Bone marrow (tissue), 2 donors: ENCODE measurements at places on chromosomes 2 and 18.
A peak's percentile ranks its signal among the peaks of the same experiment; 100 is the strongest.

- DNase-seq, result no peak
Observed at GRCh38 chr2:10556271-10557140, 108.4 kb upstream of the ODC1 start.

GRCh38 chr18:23661735-23662308 is 889 bp downstream of the ANKRD29 start:
- DNase-seq, result no peak

GRCh38 chr2:99404039-99404796 is 67.0 kb downstream of the EIF5B start:
- DNase-seq, result no peak

GRCh38 chr18:21571772-21572171 is 28.7 kb downstream of the ESCO1 start:
- DNase-seq, result no peak

GRCh38 chr18:8020132-8020846 is 453.2 kb downstream of the PTPRM start:
- no peak for DNase-seq

GRCh38 chr2:169362894-169363559 is 693 bp upstream of the LRP2 start:
- no peak for DNase-seq

DNA sequence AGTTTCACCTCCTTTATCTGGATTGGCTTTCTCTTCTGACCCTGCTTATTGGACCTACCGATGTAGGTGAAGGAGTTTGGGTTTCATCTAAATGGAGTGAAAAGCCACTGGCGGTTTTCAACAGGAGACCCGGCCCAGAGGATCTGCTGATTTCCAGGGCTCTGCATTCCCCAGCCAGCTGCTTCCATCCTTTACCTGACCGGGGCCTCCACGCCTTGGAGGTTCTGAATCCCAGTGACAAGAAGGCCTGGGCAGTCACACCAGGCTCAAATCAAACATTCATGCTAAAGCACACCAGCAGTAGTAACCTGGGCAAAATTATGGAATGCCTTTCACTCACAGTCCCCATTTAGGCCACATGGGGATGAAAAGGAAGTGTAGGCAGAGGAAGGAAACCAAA is 30.0 kb upstream of the RTTN start:
- no peak for DNase-seq

GRCh38 chr2:58063641-58064040 is 17.0 kb downstream of the VRK2 start:
- DNase-seq, result no peak

- DNase-seq, result no peak
Observed at GRCh38 chr2:136031711-136032110, 46.3 kb upstream of the DARS1 start.

- DNase-seq, result no peak
Observed at GRCh38 chr18:13836559-13836958, 12.6 kb downstream of the MC5R start.

DNA sequence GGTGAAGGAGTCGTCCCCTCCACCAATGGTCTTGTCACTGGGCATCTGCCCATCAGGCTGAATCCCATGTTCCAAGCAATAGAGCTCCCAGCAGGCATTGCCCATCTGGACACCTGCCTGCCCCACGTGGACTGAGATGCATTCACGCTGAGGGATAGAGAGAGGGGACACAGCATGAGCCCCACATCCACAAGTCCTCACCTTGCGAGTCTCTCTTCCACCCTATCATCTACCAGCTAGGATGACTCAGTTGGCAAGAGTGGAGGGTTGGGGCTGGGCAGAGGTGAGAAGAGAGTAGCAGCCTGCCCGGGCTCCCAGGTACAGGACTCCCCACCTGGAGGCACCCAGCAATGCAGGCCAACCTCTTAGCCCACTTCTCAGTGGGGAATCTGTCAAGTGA is 959 bp upstream of the TUBA4B start:
- no peak for DNase-seq

DNA sequence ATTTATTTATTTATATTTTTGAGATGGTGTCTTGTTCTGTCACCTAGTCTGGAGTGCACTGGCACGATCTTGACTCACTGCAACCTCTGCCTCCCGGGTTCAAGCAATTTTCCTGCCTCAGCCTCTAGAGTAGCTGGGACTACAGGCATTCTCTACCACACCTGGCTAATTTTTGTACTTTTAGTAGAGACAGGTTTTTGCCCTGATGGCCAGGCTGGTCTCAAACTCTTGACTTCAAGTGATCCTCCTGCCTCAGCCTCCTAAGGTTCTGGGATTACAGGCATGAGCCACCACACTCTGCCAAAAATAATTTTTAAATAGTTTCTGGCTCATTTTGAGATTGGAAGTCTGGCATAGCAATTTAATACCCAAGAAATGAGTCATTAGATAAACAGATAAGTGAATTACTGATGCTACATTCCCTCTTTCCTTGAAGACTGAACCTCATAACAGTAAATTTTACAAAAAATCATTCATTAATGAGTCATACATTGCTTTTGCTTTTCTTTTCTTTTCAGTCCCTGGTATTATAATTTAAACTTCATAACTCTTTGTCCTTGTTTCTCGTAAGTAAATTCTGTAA is 881.6 kb upstream of the PIK3C3 start:
- DNase-seq, result no peak

DNA sequence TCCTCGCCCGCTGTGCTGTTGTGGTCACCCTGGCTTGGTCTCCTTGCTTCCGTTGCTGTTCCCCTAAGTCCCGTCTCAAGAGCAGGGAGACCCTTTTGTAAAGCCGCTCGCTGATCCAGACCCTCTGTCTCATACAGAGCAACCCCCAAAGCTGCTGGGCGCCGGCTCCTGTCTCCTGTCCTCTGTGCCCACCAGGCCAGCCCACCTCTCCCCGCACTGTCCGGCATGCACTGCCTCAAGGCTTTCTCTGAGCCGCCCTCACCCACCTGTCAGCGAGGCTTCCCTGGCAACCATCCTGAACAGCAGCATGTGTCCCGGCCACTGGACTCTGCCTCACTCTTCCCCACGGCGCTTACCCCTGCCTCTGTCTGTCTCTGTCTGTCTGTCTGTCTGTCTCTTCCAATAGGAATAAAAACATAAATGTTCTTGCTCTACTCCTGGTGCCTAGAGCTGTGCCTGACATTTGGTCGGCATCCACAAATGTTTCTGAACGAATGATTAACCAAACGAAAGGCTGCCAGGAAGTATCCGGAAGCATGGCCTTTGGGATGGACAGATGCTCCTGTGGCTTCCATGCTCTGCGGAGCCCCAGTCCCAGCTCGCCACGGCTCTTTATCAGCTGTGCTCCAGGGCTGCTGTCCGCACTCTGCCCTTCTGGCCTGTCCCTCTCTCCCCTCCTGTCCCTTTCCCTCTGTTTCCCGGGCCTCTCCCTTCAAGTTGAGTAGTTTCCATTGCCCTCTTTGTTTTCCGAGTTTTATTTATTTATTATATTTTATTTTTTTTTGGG is 7.8 kb downstream of the COLEC11 start:
- no peak for DNase-seq

GRCh38 chr2:23566241-23567142 is 181.5 kb downstream of the KLHL29 start:
- DNase-seq, result no peak

- DNase-seq, result no peak
Observed at GRCh38 chr2:40773291-40773690, 321.4 kb upstream of the SLC8A1 start.

DNA sequence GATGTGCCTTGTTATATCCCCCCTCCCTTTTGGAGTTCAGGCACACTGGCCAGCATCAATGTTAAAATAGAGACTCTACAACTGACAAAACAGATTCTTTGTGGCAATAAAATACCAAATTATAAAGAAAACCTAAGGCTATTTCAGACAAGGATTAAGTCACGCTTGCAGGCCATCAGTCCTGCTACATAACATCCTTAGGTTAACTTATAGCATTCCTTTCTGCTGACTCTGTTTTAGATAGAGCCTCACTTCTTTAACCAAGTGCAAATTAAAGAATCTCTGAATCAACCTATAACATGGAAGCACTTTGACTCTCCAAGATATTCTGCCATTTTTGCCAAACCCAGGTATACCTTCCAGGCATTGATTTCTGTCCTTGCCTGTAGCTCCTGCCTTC is 784.6 kb downstream of the RNF144A start:
- DNase-seq, result no peak

- no peak for DNase-seq
Observed at GRCh38 chr2:4673025-4673489, 969.7 kb downstream of the DCDC2C start.

DNA sequence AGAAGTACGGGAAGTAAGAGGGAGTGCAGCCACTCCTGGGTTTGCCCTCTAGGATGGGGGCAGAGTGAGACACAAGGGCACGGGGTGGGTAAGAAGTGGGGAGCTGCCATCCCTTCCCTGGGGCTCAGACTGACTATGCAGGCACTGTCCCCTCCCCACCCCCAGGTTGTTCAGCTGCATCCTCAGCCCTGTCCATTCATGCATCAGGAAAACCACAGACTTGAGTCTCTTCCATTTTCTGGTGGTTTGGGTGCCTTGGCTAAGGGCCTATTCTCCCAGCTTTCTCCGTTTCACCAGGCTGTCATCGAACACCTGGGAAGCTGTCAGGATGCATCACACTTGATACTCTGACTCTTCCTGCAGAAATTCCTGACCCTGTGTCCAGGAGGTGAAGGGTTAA is 111.9 kb downstream of the TFCP2L1 start:
- DNase-seq, result no peak

GRCh38 chr2:108825736-108826135 is 39.2 kb downstream of the CCDC138 start:
- DNase-seq, result no peak

GRCh38 chr2:216109962-216110614 is 940 bp downstream of the XRCC5 start:
- no peak for DNase-seq

DNA sequence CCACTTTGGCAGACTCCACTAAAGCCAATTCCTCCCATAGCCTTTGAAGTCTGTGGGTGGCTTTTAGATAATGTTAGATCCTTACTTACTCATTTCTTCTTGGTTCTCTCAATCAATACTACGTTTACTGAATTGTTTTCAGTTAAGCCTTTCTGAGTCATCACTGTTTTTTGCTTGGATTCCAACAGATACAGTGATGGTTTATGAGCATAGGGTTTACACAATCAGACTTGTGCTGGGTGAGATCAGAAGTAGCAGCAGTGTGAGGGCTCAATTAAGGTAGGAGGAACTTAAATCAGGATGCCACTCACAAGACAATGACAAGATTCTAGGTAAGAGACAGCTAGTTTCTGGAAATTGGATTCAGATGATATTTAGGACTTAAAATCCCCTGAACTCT is 297.7 kb upstream of the DOK6 start:
- DNase-seq, result no peak

- DNase-seq, result no peak
Observed at GRCh38 chr2:178363252-178363651, 87.7 kb downstream of the PRKRA start.

DNA sequence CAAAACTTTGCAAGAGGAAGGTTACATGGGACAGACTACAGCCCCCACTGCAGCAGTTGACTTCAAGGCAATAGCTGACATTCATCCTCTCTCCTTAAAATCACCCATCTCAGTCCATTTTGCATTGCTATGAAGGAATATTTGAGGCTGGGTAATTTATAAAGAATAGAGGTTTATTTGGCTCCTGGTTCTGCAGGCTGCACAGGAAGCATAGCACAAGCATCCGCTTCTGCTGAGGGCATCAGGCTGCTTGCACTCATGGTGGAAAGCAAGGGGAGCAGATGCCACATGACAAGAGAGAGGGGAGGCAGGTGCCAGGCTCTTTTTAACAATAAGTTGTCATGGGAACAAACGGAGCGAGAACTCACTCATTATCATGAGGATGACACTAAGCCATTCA is 646.0 kb downstream of the ZEB2 start:
- no peak for DNase-seq

GRCh38 chr2:105732101-105732500 is 12.6 kb upstream of the NCK2 start:
- no peak for DNase-seq

DNA sequence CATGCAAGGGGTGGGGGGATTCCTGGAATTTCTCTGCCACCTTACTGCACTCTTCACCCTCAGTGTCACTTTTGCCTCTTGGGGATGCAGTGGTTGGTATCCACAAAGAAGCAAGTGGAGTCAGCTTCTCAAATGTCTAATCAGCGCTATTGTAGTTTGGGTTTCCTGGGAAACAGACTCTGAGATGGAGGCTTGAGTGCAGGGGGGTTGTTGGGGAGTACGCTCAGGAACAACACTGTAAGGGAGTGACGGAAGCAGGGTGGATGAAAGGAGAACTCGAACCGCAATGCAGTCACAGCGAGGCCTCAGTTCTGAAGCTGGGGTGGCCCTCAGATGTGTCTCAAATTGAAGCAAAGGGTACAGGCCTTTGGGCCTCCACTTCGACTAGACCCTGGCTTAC is 73.6 kb upstream of the EPC2 start:
- DNase-seq, result no peak

- DNase-seq, result peak; percentile 13
Observed at GRCh38 chr18:35376742-35377695, at the start of gene ZNF396. Gene ZNF396 (minus strand): TSS chr18:35377337. CDS start chr18:35374292, 3,045 bp downstream.

DNA sequence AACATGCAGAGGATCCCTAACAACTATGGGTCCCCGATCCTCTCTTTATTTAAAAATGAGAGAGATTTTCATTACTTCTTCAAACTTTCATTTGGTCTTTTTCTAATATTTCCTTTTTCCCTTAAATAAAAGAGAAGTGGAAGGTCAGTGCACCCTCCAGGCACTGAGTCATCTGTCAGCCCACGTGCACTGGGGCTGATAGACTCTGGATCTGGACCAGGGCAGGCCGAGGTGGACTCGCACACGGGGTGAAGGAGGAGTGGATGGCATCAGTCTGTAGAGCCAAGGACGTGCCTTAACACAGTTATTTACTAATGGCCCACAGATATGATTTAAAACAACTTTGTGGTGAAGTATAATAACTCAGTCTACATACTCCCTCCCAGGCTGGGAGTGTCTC is 214.4 kb upstream of the TMEM200C start:
- DNase-seq, result no peak

- no peak for DNase-seq
Observed at GRCh38 chr18:3824101-3824500, 374.1 kb downstream of the TGIF1 start.

DNA sequence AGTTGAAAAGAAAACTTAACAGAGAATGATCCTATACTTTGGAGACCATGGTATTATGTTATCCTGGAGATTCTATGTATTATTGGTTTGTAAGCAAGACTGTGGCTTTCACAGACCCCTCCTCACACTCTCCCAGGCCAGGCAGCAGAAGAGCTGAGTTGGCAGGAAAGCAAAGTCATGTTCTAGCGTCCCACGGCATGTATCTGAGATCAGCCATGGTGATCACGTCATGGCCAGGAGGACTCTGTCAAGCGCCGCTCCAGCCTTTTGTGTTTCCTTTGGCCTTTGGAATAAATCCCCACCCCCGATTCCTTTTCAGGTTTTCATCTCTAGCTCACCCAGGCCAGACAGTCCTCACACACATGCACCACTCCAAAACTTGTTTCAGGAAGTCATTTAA is 39.1 kb downstream of the LRRC30 start:
- no peak for DNase-seq

GRCh38 chr18:28002841-28003240 is 174.1 kb downstream of the CDH2 start:
- no peak for DNase-seq

GRCh38 chr2:27000228-27000627 is 29.8 kb downstream of the MAPRE3 start:
- DNase-seq, result no peak
